GM12891 (cell line): ENCODE measurements at places on chromosomes 4 and X.

DNA sequence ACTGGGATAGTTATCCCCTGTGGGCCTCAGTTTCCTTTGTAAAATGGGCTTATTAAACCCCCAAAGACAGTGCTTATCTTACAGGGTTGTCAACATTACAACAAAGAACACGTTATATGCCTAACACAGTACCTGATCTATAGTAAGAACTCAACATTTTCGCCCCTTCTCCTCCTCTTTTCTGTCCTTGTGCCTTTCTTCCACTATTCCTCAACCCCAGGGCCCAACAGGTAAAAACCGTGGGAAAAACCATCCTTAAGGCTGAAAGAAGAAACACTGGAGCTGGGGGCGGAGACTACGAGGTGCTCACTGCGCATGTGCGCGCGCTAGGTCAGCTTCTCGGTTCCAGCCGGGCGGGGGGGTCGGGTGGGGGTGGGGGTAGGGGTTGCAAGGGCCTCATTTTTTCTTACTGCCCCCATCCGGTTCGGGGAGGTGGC, 426 bp upstream of the XIAP start:
- DNase-seq = no peak

DNA sequence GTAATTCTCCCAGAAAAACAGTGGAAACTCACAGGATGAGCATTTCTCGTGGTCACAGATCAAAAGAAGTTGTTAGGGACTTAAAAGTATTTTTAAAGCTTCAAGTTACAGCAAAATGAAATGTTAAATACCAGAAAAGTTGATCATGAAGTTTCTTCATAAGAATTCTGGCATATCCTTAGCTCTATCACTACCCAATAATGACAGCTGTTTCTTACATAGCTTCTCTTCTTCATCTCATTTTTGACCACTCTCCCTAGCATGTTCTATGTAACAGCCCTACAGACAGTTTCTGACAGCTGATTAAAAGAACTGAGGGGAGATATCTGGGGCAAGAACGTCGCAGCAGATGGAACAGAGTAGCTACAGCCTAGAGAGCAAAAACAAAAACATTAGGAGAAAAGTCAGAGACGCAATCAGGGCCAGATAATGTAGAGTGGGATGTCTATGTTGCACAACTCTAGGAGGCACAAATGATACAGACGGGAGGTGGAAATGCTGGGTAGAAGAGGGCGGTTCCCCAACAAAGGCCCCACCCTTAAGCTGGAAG, 108.7 kb downstream of the CORIN start:
- no peak for DNase-seq

DNA sequence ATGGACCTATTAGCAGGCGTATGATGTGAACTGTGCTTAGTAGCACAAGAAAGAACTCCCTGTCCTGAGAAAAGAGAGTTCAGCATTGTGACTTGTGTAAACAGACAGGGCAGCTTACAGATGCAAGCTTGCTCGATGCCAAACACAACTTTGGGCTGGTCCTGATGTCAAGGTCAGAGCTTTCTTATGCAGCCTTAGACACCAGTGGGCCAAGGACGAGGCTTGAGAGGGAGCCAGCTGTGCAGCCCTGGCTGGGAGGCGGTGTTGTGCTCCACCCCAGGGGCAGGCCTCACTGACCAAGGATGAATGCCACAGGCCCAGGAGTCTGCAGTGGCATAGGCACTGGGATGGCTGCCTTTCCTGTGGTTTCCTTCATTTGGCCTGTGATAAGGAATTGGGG, 35.4 kb downstream of the JADE1 start:
- no peak for DNase-seq

GRCh38 chrX:136761421-136761820, 19.3 kb downstream of the ARHGEF6 start:
- no peak for DNase-seq

- no peak for DNase-seq
These were observed 21.1 kb downstream of the CTBP1 start for GRCh38 chr4:1227816-1228215.

- no peak for DNase-seq
These were observed 51.1 kb downstream of the COL25A1 start for GRCh38 chr4:109251396-109251795.

- DNase-seq = no peak
These were observed 71.1 kb upstream of the MSANTD1 start for GRCh38 chr4:3177905-3178304.

DNA sequence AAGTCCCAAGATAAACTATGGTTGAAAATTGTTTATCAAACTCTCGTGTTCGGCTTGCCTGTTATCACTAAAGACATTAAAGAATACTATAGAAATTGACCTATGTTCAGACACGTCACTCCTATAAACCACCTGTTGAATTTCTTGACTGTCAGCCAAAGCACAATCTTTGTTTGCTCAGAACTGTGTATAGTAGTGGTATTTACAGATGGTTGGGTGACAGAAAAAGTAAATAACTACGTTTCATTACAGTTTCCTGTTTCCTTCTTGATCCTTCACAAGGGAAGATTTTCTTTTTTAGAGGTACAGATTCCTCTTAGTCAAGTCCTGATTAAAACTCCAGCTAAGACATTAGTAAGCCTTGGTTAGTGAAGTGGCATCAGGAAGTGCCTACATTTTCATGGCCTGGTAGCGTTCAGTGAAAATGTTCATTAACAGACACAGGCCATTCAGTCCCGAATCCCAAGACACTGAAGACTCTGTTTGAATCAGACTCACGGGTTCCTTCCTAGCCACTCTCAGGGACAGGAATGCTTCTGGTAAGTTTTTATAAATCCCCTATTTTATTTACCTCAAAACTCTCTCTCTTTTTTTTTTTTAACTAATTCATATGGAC, at the start of gene SMIM31:
SMIM31 (plus strand) TSS at position 259 of the 616 bp plus-strand sequence. CDS start 16,313 bp downstream, outside the sequence.
- DNase-seq = no peak

DNA sequence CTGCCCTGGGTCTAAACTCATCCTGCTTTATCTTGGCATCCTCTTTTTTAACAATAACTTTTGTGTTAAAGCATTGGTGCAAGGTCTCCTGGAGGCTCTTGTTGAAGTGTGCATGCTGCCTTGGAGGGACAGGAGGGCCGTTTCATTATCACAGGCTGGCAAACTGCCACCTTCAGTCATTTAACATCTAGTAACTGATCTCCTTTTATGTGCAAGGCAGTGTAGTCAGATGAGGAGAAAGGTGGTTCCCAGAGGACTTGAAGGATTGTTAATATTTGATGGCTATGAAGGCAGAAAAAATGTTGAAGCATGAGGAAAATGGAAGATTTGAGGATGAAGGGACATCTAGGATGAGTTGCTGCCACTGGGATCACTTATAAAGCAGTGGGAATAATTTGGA, 439.4 kb downstream of the RAPGEF2 start:
- DNase-seq = no peak

DNA sequence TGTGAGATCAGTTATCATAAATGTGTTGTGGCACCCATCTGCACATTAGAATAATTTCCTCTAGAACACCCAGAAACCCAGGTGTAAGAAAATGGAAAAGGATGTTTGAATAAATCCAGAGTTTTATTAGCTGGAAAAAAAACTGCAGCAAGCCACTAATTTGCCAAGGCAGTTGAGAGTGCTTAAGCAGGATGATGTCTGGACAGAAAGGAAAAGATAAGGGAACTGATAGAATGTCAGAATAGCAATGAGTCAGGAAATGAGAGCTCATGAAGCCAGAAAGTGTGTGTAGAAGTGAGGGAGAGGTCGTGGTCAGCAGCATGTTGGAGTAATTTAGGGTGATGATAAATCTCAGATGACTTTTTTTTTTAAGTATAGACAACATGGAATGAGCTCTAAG, 15.2 kb upstream of the NEUROG2 start:
- no peak for DNase-seq

- no peak for DNase-seq
These were observed 10.4 kb downstream of the MID1IP1 start for GRCh38 chrX:38811515-38812243.

DNA sequence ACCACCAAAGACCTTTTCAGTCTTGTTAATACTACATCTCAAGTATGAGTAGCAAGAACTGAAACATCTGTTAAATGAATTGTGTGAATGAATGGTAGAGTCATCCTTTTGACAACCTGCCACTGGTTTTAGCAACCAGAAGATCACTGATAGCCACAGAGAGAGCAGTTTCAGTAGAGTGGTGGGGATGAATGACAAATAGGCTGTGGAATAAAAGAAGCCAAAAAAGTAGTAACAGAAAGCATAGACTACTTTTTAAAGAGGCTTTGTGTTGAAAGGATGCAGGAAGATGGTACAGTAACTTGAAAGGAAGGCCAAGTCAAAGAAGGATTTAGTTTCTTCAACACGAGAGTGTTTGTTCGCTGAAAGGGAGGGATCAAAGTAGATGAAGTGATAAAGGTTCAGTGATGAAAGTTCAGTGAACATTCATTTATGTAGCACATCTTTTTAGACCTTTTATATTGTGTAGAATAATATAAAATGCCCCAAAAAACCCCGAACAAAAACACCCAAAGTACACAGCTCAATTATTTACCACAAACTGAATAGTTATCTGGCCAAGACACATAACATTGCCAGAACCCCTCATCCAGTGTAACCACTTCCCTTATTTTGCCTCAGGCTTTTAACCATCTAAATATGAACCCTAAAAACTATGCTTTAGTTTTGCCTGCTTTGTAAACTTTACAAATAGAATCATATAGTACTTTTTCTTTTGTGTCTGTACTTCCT, 40.1 kb upstream of the EIF1AX start:
- no peak for DNase-seq

DNA sequence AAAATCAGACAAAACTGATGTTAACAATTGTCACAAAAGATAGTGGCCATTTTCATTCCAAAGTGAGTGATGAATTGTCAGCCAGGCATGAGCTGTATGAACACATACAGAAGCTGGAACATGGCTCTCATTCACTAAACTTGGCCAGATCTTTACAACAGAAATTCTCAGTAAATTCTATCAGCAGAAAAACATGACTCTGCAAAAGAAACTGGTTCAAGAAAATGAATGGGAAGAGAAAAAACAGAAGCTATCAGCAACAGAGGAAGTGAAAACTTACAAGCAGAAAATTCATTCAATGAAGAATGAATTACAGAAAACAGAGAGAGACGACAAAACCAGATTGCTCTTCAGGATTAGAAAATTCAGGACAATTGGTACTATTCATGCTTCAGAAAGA, 249.6 kb downstream of the COL25A1 start:
- DNase-seq = no peak

GRCh38 chr4:165631912-165632311, 241.1 kb upstream of the TLL1 start:
- no peak for DNase-seq

GRCh38 chr4:100493756-100494155, 24.1 kb downstream of the EMCN start:
- DNase-seq = no peak

DNA sequence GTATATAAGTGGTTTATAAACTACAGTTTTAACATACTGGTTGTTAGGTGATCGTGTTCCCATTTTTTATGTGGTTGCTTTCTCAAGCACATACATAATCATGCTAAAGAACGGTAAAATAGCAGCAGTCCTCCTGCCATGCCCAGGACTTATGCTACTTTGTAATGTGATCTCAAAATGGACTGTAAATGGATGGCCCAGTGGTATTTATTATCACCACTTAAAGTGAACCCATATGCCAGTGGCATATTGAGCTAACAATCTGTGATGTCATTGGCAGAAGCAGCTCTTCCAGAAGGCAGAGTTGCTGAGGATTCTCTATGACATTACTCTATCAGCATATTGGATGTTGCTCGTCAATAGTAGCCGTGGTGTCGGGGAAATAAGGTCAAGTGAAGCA, 28.6 kb downstream of the ANK2 start:
- no peak for DNase-seq

GRCh38 chr4:10015140-10015753, 6.0 kb downstream of the SLC2A9 start:
- no peak for DNase-seq

DNA sequence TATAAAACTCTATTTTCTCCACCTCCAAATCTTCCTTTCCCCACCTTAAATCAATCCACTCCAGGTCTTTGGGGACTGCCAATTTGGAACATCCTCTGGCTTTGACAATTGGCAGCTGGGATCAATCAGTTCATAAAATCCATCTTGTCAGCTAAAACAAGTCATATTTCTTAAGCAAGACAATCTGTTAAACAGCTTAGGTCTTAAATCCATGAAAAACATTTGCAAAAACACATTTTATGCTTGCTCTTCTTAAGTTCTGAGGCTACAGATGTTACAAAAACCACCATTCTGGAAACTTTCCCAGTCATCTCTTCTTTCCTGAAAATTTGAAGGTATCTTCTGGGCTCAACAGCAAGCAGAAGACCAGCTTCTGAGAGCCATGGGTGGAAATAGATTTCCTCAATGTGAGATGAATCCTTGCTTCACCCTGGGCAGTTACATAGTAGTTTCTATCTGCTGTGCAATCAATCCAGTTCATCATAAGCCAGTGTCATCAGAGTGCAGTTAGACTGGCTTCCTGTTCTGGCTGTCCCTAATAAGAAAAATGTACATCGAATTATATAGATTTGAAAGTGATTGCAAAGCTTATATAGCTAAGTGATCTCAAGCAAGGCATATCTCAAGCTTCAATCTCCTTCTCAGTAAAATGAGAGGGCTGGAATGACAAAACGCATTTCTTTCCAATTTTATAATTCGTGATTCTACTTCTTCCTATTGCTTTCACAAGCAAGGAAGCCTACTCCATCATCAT, 402.7 kb upstream of the INTU start:
- no peak for DNase-seq
